ENCODE measurements at places on chromosomes 3 and 15. TPM values are rescaled to one million over a fixed set of nuclear protein-coding genes. Genes with fewer than 3 reads are reported as not detected.

DNA sequence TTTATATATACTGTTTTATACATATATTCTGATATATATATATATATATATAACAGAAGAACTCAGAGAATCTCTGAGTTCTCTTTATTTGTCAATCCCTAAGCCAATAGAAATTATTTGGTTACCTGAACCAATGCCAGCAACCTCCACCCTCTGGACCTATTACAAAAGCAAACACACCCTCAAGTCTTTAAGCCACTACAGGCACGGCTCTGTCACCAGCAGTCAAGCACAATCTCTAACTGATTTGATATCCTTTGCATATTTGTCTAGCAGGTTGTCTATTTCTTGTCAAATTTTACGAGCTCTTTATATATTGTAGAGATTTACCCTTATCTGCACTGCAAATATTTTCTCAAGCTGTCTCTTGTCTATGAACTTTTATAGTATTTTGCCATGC is 66.6 kb upstream of the TOPAZ1 start:
- no peak for DNase-seq

Gene TYRO3
- not detected for total RNA-seq

DNA sequence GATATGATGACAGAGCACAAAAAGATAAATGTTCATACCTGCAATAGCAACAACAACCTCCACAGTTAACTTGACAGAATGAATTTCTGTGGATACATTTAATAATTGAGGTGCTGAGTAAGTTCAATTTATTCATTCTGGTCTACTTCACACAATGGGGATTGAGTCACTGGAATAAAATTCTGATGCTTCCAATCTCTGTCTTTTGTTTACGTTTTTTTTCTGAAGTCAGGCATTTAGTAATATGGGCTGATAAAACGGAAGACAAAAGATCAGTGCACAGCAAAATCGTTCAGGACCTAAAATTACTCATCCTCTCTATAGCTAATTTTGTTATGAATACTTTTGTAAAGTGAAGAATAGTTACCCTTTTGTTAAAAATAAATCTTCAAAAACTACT is 565.9 kb upstream of the CCDC54 start:
- no peak for DNase-seq

DNA sequence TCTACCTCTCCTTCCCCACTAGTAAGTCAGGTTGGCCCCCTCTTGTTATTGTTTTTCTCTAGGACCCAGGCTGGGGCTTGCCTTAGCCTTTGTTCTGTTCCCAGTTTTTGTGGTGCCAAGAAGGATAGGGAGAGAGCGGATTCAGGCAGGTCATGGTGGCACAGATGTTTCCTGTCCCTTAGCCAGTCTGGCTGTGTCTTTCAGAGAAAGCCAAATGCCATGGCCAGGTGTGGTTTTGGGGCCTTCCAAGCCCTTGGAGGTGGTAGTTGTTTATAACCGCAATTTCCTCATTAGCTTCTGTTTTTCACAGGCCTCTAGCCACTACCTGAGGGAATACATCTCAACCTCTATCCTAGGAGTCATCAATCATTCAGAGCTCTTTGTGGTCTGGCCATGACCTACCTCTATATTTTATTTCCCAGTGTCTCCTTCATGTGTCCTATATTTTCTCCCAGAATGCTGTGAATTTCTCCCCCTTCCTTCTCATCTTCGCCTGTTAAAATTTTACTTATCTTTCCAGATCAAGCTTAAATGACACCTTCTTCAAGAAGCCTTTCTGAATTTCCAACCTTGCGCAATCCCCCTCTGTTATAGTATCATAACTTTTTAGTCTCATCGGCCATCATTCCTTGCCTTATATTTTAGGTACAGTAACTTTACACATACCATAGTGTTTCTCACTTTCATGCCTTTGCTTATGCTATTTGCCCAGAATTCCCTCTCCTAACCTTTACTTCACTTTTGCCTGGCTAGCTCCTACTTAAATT is 38.2 kb downstream of the TIMP4 start:
- DNase-seq, result no peak

Gene PCSK6
- total RNA-seq, result 1.1 TPM

Gene EOMES
- 0.91 TPM for total RNA-seq

All from CD4-positive, CD25-positive, alpha-beta regulatory T cell (primary cell).